ENCODE measurements at places on chromosomes 12 and 14. TPM values are rescaled to one million over a fixed set of nuclear protein-coding genes. Genes with fewer than 3 reads are reported as not detected.
A peak's percentile ranks its signal among the peaks of the same experiment; 100 is the strongest.

- H3K4me3 ChIP-seq: no peak overlapping the region
- H3K36me3 ChIP-seq: no peaks in the 10 kb centered on the region
- no peak for DNase-seq
- no peaks in the 10 kb centered on the region for H3K27me3 ChIP-seq
These were observed 42.9 kb downstream of the IGF1 start for GRCh38 chr12:102437511-102437910.

The CEP83 gene
- 11.8 TPM for total RNA-seq

- no peak overlapping the region for H3K27ac ChIP-seq
- H3K27me3 ChIP-seq: no peaks in the 10 kb centered on the region
- H3K4me3 ChIP-seq: no peak overlapping the region
- H3K4me1 ChIP-seq: no peaks in the 10 kb centered on the region
These were observed 110.9 kb upstream of the PLXNC1 start for GRCh38 chr12:94037444-94037843.

DNA sequence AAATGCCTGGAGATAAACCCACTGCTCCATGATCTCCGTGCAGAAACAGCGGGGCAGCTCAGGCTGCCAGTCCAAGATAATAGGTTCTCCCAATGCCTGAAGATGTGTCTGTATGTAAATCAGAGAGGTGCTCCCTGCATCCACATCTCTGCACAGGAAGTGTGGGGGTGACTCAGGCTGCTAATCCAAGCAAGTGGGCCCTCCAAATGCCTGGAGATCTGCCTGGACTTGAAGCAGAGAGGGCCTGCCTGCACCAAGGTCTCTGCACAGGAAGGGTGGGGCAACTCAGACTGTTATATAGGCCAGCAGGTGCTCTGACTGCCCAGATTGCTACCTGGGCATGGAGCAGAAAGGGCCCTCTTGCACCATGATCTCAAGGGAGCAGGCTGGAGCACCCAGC is 504.7 kb downstream of the LRFN5 start:
- no peak overlapping the region for H3K4me3 ChIP-seq
- H3K36me3 ChIP-seq: no peaks in the 10 kb centered on the region
- peaks cover 17% of the 10 kb centered on the region for H3K4me1 ChIP-seq
- peak overlapping the region; percentile 32 for H3K27ac ChIP-seq
- peak; percentile 12 for DNase-seq
- no peaks in the 10 kb centered on the region for H3K27me3 ChIP-seq

The CLEC4E gene
- not detected for total RNA-seq

DNA sequence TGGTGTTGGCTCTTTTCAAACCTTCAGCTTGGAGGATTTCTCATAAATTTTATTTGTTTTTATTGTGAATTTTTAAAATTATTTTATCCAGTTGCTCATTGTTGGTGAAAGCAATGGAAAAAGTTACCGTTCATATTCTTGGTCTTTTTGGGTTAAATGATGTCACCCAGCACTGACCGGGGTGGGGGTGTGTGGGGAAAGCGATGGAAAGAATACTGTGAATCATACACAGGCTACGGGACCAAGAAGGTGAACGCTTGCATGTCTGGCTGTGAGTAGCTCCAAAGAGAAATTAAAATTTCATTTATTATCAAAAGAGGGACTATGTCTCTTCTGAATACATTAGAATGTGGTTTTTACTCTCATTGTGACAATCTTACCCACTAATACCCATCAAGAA is 430.1 kb downstream of the AEBP2 start:
- H3K36me3 ChIP-seq: no peaks in the 10 kb centered on the region
- H3K4me3 ChIP-seq: no peak overlapping the region
- H3K27me3 ChIP-seq: peaks cover 34% of the 10 kb centered on the region
- H3K27ac ChIP-seq: no peak overlapping the region
- DNase-seq: no peak
- no peaks in the 10 kb centered on the region for H3K4me1 ChIP-seq

DNA sequence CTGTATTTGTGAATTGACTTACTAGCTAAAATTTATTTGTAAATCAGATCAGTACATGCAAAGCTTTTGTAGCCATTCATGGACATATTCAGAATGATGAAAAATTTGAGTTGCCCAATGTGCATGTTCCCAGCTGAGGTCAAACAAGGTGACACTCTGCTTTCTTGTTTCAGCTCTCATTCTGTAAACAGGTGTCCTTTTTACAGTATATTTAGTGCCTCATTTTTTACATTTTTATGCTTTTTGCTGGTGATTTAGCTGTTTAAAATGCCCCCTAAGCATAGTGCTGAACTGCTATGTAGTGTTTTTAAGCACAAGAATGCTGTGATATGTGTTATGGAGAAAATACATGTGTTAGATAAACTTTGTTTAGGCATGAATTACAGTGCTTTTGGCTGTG is 76.3 kb downstream of the MIA2 start:
- no peak overlapping the region for H3K27ac ChIP-seq
- no peaks in the 10 kb centered on the region for H3K27me3 ChIP-seq
- H3K36me3 ChIP-seq: 0 out of 2 replicates have a peak, but pooled peaks cover 4% of the 10 kb centered on the region
- DNase-seq: no peak

- no peaks in the 10 kb centered on the region for H3K4me1 ChIP-seq
- H3K4me3 ChIP-seq: no peak overlapping the region
- no peak overlapping the region for H3K27ac ChIP-seq
- DNase-seq: no peak
- H3K36me3 ChIP-seq: no peaks in the 10 kb centered on the region
- H3K27me3 ChIP-seq: no peaks in the 10 kb centered on the region
These were observed 350.9 kb downstream of the C12orf75 start for GRCh38 chr12:105681341-105681740.

DNA sequence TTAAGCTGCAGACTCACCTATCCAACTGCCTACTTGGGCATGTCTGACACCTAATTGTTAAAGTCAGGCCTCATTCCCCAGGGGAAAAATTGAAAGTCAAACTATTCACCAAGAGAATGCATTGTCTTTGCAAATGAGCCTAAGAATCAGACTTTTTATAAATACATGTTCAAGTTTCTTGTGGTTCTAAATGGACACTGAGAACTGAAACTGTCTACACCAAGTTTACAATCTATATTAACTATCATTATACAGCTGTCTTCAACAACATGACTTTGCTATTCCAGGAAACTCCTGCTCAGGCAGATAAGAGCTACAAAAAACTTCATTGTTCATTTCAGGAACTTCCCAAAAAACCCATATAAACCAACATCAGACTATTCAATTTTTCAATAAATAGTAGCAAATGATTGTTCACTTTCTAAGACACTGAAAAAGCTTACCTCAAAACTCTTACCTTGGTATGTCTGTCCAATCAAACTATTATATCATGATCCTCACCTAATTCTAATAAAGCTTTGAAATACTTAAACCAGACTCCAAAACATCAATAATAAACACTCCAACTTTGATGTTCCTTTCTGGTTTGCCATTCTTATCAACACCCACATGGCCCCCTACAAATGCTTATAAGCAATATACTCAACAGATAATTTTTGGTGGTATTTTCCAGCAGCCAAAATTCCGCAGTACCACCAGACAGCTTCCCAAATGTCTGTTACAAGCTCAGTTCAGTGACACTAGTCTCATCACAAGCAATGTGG is 24.2 kb downstream of the CDK17 start:
- H3K4me1 ChIP-seq: no peaks in the 10 kb centered on the region
- no peak overlapping the region for H3K4me3 ChIP-seq
- no peaks in the 10 kb centered on the region for H3K36me3 ChIP-seq
- no peaks in the 10 kb centered on the region for H3K27me3 ChIP-seq
- no peak overlapping the region for H3K27ac ChIP-seq
- no peak for DNase-seq

DNA sequence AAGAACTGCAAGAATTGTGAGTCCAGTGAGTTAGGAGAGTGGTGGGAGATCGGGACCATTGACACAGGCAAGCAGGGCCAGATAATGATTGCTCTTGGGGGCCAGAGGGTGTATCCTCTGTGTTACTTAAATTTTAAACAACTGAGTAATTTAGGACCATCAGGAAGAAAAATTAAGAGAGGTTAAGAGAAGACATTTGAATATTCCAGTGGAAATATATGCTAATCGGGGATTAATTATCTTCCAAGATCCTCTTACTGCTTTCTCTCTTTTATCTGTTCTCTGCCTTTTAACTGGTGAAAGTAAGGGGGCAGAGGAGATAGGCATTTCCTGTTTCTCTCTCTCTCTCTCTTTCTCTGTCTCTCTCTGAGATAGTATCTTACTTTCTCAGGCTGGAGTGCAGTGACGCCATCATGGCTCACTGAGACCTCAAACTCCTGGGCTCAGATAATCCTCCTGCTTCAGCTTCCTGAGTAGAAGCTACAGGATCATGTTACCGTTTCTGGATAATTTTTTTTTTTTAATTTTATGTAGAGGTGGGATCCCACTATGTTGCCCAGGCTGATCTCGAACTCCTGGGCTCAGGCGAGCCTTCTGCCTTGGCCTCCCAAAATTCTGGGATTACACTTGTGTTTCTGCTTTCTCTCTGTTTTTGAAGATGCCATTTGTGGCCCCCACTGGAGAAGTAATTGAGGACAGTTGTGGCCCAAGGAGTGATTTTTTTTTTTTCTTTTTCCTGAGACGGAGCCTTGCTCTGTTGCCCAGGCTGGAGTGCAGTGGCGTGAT is 85.1 kb downstream of the DIP2B start:
- H3K4me1 ChIP-seq: peaks cover 26% of the 10 kb centered on the region
- peak overlapping the region; percentile 5 for H3K4me3 ChIP-seq
- peaks cover 2% of the 10 kb centered on the region for H3K36me3 ChIP-seq
- DNase-seq: peak; percentile 87
- H3K27ac ChIP-seq: peak overlapping the region; percentile 87

The SIX4 gene
- 33.2 TPM for total RNA-seq

DNA sequence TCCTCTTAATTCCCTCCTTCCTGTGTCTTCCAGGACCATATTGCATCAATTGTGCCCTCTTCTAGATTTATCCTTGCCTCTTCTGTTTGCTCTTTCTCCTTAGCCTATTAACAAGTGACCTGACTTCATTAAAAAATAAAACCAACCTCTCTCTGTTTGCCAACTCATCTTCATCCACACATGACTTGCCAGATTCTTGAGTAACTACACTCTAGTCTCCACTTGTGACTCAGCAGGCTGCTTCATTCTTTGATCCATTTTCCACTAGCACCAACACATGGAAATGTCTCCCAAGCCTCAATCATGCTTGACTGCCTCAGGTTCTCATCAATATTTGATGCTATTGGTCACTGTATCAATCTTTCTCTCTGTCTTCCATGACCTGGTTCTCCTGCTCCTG is 492.4 kb upstream of the TMPO start:
- no peaks in the 10 kb centered on the region for H3K36me3 ChIP-seq
- no peak overlapping the region for H3K4me3 ChIP-seq
- no peak overlapping the region for H3K27ac ChIP-seq
- no peak for DNase-seq
- no peaks in the 10 kb centered on the region for H3K4me1 ChIP-seq
- no peaks in the 10 kb centered on the region for H3K27me3 ChIP-seq

DNA sequence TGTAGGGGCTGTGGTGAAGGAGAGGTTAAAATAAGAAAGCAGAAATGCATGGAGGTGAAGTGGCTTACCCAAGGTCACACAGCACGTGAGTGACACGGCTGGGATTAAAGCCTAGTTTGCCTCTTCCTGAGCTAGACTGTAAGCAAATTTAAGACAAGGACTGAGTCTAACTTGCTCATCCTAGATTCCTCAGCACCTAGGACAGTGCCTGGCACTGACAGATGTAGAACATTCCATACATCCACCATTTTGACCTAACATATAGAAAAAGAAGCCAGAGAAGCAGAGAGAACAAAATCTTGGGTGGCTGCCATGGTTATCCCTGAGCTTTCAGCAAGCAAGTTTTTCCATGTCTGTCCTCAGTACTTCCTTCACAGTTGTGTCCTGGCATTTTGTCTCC is 110.5 kb downstream of the PAH start:
- DNase-seq: no peak
- H3K36me3 ChIP-seq: no peaks in the 10 kb centered on the region
- H3K4me1 ChIP-seq: no peaks in the 10 kb centered on the region
- H3K27me3 ChIP-seq: no peaks in the 10 kb centered on the region
- no peak overlapping the region for H3K27ac ChIP-seq

The KRT6A gene
- total RNA-seq: 61.2 TPM

The VDR gene
- total RNA-seq: 19.6 TPM

DNA sequence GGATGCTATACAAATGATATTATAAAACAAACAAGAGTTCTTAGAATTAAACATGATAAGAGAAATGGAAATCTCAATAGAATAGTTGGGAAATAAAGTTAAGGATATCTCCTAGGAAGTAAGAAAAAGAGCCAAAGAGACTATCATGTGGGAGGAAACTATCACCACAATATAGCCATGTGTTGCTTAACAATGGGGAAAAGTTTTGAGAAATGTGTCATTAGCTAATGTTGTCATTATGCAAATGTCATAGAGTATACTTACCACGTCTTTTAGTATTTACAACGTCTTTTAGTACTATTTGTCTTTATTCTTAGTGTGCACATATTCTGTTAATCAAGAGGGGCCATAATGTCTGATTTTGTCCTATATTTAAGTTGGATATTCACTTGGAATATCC is 58.7 kb downstream of the ZNF641 start:
- peaks cover 5% of the 10 kb centered on the region for H3K4me1 ChIP-seq
- DNase-seq: no peak
- no peak overlapping the region for H3K4me3 ChIP-seq
- no peaks in the 10 kb centered on the region for H3K36me3 ChIP-seq
- H3K27ac ChIP-seq: no peak overlapping the region
- peaks cover 16% of the 10 kb centered on the region for H3K27me3 ChIP-seq

DNA sequence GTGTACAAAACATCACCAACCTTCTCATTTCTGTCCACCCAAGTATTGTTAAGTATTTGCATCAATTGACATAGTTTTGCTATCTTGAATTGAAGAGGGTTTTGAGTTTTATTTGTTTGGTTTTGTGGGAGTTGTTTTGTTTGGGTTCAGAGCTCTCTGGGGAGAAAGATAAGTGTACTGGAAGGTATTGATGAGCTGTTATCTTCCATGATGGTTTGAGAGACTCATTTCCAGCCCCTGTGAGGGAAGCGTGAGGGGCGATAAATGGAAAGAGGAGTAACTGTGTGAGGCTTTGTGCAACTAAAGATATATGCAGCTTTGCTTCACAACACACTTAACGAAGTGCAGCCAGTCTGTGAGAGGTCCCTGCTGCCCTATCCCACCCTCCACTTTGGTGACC is 15.7 kb upstream of the CIPC start:
- no peak overlapping the region for H3K27ac ChIP-seq
- no peak overlapping the region for H3K4me3 ChIP-seq
- H3K36me3 ChIP-seq: no peaks in the 10 kb centered on the region
- H3K27me3 ChIP-seq: no peaks in the 10 kb centered on the region
- peaks cover 2% of the 10 kb centered on the region for H3K4me1 ChIP-seq

The CDKN1B gene
- 29.2 TPM for total RNA-seq

DNA sequence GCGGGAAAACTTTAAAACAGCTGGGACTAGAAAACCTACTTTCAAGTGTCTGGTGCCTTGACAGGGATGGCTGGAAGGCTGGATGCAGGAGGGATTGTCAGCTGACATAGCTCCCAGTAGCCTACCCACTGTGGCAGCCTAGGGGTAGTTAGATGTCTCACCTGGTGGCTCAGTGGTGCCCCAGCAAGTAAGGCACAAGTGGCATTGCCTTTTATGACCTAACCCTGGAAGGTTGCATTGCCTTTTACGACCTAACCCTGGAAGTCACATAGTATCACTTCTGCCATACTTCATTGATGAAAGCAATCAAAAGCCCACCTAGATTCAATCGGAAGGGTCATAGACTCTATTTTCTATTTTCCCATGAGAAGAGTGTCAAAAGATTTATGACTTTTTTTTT is 724.7 kb upstream of the TBX3 start:
- no peaks in the 10 kb centered on the region for H3K27me3 ChIP-seq
- no peak overlapping the region for H3K4me3 ChIP-seq
- peaks cover 5% of the 10 kb centered on the region for H3K4me1 ChIP-seq
- no peak for DNase-seq
- H3K27ac ChIP-seq: no peak overlapping the region

GRCh38 chr12:112676507-112676906 is 115.0 kb upstream of the RPH3A start:
- peaks cover 91% of the 10 kb centered on the region for H3K27me3 ChIP-seq
- no peak overlapping the region for H3K27ac ChIP-seq
- H3K4me1 ChIP-seq: no peaks in the 10 kb centered on the region
- no peaks in the 10 kb centered on the region for H3K36me3 ChIP-seq
- DNase-seq: no peak
- no peak overlapping the region for H3K4me3 ChIP-seq

The SERPINA1 gene
- 5.4 TPM for total RNA-seq

All from PC-3 (cell line).